BE2C (cell line): ENCODE measurements at places on chromosomes 5 and 9.

DNA sequence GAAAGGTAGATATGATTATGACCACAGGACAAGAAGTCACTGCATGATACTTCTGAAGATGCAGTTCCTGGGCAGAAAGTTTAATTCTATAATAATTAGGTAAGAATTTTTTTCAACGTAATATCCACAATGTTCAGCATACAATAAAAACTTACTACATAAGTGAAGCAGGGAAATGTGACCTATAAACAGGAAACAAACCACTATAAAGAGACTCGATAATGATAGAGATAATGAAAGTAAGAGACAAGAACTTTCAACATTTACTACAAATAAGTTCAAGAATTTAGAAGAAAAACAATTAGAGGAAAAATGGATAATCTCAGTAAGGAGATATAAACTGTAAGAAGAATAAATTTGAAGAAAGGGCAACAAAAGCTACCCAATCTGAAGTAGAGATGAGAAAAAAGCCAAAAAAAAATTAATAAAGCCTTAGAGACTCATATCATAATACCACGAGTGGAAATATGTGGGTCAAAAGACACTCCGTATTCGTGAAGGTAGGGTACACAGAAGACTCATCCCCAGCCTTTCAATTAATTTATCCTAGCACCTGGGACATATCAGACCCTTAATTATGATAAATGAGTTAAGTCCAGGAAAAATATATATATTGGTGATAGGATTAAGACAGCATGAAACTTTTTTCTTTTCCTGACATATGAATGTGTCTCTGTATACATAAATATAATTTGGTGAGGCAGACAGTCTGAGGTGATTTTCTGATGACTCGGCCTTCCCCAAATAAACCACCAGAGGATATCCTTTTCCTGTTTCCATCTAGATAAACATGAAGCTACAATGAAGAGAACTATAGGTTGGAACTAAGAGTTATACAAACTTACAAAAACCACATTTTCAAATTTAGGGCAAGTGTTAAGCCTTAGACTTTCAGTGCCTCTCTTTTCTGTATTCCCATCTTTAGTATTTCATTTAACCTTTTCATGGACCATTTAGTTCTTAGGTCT lies 120.4 kb downstream of the RAPGEF6 start:
- DNase-seq: no peak

DNA sequence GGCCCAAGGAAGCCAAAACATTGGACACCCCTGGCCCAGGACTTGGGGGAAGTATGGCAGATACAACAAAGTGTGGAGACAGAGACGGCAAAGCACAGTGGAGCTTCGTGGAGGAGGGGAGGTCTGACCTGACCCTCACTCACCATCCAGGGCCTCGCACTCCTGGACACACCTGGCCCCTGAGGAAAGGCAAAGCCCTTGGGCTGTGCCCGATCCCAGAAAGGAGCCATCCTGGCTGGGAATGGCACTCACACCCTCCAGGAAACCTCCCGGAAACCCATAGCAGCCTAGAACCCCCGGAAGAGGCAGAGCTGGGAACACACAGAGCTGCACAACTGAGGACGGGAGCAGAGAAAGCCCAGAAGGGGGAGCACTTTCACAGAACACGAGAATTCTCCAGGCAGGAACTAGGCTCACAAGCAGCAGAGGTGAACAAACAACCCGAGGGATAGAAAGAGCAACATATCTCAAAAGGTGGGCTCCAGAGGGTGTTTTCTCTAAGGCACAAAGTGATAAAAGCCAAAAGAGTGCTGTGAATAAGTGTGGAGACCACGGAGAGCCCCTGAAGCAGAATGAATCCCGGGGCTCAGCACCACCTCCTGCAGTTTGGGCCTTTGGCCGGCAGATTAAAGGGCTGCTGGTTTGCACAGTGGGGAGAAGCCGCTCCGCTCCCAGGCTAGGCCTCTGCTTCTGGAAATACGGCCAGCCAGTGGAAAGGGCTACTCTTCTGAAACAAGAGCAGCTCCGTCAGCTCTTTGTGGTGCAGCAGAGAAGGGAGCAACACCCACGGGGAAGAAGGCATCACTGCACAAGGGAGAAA lies 108.2 kb downstream of the UBE2R2 start:
- DNase-seq: peak; percentile 60

DNA sequence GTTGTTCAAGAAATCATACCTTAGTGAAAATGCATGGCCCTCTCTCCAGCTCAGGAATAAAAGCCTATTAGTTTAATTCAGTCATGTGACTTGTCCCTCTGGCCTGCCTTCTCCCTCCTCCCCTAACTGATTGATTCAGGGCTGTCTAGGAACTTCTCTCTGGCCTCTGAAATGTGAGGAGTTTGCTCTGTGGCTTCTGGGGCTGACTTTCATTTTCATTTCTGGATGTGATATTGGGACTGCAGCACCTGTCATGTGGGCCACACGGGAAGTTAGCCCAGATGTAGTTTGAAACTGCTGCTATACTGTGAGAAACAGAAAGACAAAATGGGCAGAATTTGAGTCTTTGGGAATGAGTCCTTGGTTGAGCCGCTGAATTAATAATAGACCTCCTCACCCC lies 44.8 kb downstream of the PARP8 start:
- no peak for DNase-seq

DNA sequence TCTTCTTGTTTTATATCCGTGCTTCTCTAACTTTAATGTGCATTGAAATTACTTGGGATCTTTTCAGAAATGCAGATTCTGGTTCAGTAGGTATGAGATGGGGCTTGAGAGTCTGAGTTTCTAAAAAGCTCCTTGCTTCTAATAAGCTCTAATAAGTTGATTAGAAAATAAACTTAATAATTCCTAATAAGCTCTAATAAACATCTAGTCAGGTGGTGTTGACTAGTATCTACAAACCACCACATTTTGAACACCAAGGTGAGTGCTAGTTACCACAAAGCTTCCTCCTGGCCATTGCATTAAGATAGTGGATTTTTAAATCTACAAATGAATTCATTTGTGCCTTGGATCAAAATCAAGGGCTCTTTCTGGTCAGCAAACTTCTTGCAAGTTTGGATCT lies 5.3 kb downstream of the TMOD1 start:
- DNase-seq: no peak

GRCh38 chr5:133381571-133382365 lies 230.6 kb downstream of the FSTL4 start:
- no peak for DNase-seq

DNA sequence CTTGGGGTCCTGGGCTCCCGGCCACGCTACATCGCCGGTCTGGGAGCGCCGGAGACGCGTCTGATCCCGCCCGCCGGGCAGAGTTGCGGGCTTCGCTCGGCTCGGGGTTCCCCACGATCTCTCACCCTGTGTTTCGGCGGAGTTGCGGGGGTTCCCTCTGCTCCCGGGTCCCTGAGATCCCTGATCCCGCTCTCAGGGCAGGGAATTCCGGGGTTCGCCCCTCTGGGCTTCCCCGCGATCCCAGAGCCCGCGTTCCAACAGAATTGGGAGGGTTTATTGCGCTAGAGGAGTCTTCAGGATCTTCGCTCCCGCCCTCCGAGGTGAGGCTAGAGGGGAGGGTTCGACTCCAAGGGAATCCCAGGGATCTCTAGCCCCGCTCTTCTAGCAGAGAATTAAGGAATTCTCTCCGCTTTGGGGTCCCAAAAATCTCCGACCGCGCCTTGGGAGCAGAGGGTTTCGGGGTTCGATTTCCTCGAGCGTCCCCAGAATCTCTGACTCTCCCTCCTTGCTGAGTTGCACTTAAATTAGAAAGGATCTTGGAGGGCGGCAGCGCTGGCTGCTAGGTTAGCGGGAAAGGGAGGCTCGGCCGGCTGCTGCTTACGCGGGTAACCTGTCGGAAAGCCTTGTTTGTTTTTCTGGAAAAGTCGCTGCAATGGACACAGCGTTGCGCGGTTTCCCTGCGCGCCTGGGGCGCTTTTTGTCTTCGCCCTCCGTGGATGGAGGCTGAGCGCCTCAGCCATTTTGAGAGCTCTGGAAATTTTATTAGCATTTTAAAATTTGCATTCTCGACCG lies 1.3 kb downstream of the DMRT1 start:
- no peak for DNase-seq

DNA sequence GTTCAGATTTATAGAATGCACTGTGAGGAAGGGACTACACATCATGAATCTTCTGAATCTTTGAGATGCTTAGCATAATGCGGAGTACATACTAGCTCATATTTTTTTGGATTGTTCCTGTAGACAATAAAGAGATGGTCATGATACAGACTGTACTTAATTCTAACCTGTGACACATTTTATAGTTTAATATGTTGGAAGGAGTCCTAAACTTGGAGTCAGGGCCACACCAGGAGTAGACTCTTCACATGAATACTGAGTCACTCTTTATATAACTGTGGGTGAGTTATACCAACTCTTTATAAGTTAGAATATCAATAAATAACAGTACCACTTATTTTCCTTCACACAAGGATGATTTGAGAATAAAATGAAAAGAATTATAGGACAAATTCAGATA lies 16.9 kb downstream of the C9orf85 start:
- no peak for DNase-seq

DNA sequence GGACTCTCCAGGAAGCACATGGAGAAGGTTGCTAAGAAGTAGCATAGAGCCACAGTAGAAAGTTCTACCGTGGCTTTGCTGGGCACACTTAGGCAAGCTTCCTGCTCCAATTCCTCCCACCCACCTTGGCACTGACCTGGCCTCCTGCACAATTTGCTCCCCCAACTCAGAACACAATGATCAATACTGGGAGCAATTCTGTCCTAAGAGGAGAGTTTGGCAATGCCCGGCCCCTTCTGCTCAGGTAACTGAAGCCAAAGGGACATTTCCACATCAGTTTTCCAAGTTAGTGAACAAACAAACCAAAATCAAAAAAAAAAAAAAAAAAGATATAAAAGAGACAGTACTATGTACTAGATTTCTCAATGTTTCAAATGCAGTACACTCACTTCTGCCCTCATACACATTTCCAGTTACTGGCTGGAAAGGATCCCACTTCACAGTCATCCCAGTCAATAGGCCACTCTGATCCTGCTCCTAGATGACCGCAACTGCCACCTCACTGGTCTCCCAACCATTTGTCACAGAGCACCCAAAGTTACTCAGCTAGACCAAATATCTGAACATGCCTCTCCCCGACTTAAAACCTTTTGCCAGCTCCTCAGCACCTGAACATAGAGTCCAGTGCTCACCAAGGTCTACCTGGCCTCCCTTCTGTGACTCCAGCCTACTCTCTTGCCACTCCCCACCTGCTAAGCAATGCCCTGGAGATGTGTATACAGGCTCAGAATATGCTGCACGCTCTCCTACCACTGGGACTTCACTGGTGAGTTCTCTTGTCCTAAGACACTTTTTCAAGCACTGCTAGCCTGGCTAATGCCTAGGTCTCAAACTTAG lies 21.3 kb downstream of the ABCA1 start:
- no peak for DNase-seq

DNA sequence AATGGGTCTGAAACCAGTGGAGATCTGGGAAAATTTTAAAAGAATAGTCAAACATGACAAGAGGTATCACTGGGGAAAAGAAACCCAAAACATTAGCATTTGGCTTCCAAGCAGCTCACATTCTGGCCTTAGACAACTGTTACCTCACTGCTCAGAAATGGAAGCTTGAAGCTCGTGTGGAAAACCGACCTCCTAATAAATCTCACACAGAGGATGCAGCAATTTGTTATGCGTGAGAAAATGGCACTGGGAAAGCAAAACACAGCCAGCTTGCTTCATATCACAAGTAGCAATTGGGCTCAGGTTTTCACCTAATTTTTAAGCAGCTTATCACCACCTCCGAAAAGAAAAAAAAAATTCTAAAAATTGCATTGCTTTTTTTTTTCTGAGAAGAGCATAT lies 103.3 kb upstream of the TAS2R1 start:
- no peak for DNase-seq

- DNase-seq: no peak
These were observed 58.4 kb downstream of the PBX3 start for GRCh38 chr9:125805586-125805985.

DNA sequence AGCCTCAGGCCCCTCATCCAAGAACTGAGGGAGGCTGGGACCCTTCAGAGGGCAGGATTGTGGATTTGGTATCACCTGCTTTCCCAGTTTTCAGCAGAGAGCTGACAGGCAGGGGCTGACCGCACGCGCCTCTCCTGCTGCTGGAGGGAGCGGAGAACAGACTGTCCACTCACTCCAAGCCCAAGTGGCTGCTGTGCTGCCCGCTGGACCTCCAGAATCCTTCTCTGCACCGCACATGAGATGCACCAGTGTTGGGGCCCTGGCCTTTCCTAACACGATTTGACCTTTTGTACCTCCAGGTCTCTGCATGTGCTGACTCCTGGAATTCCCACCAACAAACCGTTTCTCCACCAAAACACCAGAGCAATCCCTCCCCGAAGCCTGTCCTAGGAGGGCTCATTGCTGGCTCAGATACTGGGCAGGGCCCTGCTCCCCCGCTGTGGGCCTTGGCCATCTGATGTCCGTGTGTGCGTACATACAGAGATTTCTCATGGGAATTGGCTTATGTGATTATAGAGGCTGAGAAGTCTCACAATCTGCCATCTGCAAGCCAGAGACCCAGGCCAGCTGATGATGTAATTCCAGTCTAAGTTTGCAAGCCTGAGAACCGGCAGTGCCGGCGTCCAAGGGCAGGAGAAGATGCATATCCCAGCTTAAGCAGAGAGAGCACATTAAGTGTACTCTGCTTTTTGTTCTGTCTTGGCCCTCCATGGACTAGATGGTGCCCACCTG lies 141.7 kb downstream of the GADD45G start:
- peak; percentile 86 for DNase-seq

DNA sequence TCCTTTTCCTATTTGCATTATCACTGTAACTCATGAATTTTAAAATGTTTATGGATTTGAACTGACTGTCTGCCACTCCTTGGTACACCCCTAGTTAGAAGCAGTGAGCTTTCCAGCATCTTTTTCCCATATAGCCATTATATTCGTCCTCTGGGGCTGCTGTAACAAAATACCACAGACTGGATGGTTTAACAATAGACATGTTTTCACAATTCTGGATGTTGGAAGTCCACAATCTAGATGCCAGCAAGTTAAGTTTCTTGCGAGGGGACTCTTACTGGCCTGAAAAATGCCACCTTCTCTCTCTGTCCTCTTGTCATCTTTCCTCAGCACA lies 530.0 kb downstream of the SEMA5A start:
- no peak for DNase-seq

DNA sequence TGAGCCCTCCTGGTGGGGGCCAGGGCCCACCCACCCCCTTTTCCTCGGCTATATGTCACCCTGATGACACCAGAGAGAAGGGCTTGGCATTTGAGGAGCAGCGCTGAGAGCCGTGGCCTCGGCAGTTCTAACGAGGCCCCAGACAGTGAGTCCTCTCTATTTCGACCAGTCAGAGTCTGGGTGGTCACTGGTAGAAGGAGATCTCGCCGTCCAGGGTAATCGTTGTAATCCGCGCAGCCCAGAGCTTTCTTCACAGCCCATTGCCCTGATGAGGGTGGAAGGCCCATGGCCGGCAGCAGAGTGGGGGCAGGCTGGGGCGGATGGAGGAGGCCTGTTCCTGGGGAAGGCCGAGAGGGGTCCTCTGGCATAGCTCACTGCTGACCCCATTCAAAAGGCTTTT lies 70.2 kb downstream of the PSMB7 start:
- DNase-seq: no peak

GRCh38 chr5:146920351-146920881 lies 41.9 kb upstream of the PPP2R2B start:
- no peak for DNase-seq

GRCh38 chr5:39519566-39520231 lies 94.9 kb upstream of the DAB2 start:
- DNase-seq: no peak
